Pancreas (tissue), 10 donors: ENCODE measurements at places on chromosomes 11 and 22. TPM values are rescaled to one million over a fixed set of nuclear protein-coding genes. Genes with fewer than 3 reads are reported as not detected.

Gene HMGXB4
- 10.1 TPM for total RNA-seq

Gene USP2
- total RNA-seq, result 4.7 TPM

GRCh38 chr11:45860764-45861510 is 13.7 kb downstream of the CRY2 start:
- DNase-seq, result no peak

DNA sequence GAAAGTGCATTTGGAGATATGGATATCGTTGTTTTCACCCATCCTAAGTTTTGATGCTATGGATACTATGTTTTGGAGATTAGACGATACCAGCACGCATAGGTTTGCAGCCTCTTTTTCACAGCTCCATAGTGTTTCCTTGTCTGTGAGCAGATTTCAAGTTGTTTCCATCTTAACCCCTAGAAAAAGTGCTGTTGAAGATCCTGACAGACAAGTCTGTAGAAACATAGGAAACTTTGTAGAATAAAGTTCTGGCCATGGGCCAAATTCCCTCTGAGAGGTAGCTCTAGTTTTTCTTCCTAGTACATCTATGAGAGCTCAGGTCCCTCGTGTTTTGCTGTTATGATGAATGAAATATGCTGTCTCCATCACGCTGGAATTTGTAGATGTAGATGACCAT is 32.4 kb downstream of the ST3GAL4 start:
- no peak for DNase-seq

GRCh38 chr11:120566176-120566575 is 54.6 kb downstream of the GRIK4 start:
- no peak for DNase-seq

DNA sequence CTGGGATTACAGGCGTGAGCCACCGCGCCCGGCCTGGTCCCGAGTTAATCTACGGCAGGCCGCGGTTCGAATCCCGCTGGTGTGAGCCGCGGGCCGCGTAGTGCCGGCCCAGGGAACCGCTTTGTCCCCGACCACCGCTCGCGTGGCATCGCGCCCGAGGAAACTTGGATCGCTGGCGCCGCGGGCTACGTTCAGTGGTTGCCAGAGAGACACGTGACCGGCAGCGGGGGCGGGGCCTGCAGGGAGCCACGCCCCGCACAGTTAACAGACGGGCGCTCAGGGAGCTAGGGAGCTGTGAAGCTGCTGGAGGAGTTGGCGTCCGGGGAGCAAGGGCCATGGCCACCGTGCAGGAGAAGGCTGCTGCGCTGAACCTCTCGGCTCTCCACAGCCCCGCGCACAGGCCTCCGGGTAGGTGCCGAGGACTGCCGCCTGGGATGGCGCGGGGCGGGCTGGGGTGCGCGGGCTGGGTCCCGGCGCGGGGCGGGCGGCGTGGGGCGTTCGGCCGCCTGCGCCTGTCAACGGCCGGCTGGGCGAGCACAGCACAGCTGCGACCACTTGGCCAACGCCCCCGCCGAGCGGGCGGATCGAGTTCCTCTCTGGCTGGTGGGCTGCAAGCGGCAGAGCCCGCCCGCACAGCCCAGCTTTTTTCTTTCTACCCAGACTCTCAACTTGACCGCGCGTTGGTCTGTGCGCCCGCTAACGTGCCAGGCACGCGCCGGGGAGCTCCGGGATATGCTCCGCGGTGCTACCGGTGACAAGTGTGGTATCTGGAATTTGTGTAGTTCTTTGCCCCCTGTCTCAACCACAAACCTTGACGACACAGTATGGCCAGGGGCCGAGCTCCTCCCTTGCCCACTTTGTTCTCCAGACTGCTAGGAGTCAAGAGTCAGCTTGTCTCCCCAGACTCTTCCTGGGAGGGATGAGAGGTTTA is at the start of gene DEPDC7:
Gene DEPDC7, plus strand, starts transcription at position 258 of the 931 bp plus-strand sequence. Its CDS starts 78 bp downstream, at position 336.
- DNase-seq, result peak; percentile 87

GRCh38 chr11:28259177-28259843 is 151.1 kb downstream of the METTL15 start:
- no peak for DNase-seq
